Eye (tissue), 1 donor: ENCODE measurements at places on chromosomes 3 and 15.

DNA sequence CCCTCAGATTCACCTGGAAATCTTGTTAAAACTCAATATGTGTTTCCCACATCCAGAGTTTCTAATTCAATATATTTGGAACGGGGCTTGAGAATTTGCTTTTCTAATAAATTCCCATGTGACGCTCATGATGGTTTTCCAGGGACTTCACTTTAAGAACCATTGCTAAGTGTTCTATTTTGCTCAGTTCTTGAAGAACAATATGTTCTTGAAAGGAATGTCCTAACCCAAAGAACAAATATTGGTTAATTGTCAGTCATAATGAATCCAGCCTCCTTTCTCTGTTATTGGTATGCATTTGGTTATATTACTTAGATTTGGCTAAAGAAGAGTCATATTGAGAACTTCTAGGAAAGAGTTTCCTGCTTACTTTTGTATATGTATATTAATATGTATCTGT is 4.4 kb upstream of the PLSCR2 start:
- no peak for DNase-seq

DNA sequence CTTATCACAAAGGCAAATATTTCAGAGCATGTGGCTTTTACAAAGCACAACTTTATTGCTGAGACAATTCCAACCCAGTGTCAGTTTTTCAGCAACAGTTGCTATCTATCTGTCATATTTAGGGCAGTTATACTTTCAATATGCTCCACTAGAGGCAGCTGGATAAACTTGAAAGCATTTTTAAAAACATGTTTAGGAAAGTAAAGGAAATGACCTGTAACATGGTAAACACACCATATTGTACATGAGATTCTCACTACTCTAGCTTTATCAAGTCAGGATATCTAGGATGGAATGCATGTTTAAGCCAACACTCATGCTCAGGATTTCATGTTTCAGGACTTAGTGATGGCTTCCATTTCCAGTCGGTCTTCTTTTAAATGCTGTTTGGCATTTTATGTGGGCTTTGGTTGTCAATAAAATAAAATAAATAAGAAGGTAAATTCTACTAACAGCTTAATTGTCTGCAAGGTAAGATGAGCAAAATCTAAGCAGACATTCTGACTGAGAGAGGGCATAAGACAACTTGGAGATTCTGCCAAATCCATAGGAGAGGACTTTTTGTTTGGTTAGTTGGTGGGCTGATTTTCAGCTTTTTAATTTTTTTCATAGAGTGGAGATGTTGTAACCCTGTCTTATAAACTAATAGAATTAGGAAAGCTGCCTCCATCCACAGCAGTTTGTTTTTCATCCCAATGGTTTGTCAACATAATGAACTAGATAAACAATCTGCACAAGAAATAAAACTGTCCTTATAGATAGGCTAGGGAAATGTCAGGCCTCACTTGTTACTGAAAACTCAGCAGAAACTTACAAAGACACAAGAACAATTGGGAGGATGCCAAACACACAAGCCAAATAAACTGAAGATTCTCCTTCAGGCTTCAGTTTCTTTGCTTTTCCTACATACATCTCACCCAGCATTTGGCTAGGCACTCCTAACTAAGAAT is 63.4 kb upstream of the CPB1 start:
- peak; percentile 20 for DNase-seq

DNA sequence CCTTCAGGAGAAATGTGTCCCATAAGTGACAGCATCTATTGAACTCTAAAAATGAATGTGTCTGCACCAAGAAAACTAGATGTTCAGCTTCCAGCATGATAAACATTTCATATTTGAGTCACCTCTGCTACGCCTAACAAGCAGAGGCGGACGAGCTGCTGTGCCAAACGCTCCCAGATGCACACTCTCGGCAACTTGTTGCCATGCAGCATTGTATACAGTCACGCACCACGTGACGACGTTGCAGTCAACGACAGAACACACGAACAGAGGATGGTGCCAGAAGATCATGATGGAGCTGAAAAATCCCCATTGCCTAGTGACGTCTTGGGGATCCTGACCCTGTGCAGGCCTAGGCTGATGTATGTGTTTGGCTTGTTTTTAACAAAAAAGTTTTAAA is 137.5 kb downstream of the XXYLT1 start:
- no peak for DNase-seq

GRCh38 chr3:163601426-163601825 is 1476.9 kb downstream of the SI start:
- DNase-seq, result no peak

DNA sequence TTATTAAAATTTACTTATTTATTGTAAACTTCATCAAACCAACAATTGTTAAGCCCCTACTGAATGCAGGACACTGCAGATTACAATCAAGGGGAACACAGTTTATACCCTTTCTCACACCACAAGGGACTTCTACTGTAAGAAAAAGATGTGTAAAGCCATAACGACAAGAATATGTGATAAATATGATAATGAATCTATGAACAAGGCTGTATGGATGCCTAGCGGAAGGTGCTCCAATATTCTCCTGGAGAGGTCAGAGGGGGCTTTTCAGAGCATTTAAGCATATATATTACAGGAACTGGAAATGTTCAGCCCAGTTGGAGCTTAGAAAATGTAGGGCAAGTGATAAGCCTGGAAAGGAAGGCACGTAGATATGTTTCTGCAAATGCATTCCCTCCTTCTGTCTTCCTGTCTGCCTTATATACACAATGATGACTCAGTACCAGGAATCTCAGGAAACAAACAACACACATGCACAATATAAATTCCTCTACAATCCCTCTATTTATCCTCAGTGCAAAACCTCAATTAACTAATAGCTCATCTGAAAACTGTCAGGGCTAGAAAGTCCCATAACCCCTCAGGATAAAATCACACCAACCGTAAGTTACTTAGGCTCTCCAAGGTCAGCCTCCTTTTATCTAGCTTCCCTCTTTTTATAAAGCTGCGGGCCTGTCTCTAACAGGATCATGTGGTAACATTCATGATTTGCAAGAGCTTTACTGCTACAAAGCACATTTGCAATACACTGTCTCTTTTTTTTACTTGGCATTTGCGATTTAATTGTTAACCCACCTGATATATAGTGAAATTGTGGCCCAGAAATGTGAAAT is 393.1 kb downstream of the LPP start:
- no peak for DNase-seq

DNA sequence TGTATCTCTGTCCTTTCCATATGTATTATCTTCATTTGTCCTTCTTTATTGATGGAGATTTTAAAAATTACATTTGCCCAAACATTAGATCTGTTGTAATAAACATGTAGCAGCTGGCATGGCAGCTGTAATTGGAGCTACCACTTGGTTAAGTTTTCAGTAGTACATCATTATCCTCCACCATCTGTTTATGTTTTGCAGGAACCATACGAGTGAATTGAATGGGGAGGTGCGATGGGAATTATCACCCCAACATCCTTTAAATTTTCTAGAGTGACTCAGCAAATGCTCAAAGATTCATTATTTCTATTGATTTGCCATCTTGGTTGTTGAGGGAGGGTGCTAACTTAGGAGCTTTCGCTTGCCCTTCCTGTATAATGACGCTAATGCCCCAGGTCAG is 32.6 kb upstream of the NOX5 start:
- DNase-seq, result no peak

DNA sequence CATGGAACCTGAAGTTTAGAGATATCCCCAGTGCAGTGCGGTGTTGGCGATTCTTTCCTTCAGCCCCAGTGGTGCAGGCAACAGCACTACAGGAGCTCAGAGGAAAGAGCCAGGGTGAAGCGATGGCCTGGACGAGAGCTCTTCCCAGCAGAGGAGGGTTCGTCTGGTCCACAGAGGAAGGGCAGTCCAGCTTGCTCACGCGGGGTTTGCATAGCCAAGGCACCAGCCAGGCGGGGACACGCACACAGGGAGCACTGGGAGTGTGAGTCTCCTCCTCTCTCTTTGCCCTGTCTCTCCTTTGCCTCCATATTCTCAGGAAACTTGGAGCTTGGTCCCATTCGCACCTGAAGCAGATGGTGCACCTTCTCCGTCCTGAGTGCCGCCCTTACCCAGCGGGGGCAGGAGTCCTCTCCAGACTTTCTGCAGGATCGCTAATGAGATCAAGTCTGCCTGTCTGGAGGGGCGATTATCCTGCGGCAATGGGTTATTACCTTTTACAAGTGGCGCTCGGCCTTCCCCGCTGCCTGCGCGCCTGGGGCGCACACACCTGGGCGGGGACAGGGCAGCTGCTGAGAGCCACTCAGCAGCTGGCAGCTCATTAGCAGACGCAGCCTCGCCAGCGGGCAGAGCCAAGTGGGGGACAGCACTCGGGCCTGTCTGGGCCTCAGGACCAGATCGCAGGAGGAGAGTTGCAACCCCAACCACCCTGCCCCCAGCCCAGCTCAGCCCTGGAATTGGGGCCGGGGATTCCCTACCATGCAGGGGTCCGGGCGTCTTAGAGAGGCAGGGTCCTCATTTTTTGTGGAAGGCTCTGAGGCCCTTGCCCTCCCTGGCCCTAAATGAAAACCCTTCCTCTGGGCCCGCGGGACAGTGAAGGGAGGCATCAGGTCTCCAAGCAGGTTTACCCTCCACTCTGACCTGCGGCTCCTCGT is 119.0 kb upstream of the MEF2A start:
- no peak for DNase-seq

DNA sequence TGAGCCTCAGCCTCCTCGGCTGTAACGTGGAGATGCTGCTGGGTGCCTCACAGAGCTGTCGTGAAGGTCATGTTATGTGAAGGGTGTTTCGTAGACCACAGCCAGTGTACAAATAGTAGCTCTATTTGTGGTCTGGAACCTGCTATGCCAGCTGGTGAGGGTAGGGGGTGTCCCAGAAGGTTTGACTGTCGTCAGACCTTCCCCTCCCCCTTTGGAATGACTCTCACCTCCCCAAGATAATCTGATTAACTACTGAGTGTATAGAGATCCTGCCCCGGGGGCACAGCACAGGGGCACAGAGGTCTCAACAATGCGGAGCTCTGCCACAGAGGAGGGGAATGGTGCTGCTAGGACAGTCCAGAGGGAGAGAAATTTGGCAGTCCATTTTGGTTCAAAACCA is 20.5 kb downstream of the FGD5 start:
- DNase-seq, result no peak

DNA sequence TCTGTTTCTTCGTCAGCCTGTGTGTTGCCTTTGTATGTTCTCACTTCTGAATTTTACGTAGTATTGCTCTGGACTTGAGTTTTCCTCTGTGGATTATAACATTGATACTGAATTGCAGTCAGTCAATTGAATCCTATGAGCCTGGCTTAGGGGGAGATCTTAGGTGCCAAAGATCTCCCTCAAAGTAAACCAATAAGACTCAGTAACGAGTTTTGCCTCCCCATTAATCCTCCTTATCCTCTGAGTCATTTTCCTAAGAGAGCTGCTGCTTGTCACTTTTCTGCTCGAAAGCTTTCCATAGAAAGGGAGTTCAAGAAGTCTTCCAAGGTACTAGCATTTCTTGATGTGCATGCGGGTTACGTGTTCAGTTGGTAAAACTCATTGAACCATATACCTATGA is 126.4 kb downstream of the CHDH start:
- DNase-seq, result no peak

DNA sequence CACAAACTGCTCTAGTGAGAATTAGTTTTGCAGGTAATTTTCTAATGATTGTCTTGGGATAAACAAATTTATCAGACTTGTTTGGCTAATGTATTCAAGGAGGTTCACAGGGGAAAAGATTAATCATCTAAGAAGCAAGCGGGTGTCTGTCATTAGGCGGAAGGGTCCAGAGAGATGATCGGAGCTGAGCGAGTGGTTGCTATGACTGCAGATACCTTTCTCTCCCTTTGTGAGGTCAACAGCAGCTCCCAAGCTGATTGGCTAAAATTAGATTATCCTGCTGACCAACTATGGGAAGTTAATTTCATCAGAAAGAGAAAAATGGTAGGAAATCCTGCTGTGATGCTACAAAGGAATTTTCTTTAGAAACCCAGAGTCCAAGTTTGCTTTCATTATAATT is 276.0 kb downstream of the SOX2 start:
- DNase-seq, result peak; percentile 27

DNA sequence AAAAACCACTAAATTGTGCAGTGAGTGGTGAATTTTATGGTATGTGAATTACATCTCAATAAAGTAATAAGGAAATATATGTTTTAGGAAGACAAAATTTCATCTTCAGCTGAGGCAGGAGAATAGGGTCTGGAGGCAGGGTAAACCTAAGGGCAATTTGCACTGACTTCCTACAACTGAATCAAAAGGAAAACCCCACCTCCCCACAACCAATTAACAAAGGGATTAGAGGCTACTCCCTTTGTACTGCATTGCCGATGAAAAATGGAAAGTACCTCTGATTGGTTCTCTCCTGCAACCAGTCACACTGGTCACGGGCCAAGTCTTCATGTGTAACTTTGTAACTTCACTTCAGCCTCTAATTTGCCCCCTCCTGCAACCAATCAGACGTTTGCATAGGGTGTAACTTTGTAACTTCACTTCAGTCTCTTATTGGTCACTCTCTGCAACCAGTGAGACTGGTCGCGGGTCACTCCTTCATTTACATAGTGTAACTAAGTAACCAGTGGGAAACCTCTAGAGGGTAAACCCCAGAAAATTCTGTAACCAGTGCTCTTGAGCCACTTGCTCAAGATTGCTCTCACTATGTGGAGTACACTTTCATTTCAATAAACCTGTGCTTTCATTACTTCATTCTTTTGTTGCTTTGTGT is 244.5 kb downstream of the CNTN4 start:
- DNase-seq, result no peak
